ENCODE measurements at places on chromosomes 13 and 19.

DNA sequence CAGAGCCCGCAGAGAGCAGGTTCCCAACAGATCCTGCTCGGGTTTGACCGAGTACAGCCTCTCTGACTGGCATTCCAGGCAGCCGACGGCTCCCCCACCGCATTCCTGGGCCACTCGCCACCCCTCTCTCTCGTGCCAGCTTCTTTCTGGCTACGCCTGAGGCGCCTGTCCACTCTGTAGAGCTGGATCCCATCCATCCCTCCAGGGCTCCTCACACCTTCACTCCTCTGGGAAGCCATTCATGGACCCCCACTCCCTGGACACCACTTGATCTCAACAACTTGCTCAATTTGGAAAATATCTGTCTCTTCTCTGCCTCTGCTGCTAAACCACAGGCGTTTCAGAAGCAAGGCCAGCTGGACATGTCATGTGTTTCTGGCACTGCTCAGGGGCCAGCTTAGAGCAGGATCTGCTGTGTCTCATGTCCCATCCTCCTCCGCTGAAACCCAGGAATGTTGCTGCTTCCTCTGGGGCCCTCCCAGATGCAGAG lies 30.6 kb upstream of the ATP1A3 start:
- DNase-seq = no peak

GRCh38 chr13:46874006-46874405 lies 22.8 kb downstream of the HTR2A start:
- DNase-seq = no peak

DNA sequence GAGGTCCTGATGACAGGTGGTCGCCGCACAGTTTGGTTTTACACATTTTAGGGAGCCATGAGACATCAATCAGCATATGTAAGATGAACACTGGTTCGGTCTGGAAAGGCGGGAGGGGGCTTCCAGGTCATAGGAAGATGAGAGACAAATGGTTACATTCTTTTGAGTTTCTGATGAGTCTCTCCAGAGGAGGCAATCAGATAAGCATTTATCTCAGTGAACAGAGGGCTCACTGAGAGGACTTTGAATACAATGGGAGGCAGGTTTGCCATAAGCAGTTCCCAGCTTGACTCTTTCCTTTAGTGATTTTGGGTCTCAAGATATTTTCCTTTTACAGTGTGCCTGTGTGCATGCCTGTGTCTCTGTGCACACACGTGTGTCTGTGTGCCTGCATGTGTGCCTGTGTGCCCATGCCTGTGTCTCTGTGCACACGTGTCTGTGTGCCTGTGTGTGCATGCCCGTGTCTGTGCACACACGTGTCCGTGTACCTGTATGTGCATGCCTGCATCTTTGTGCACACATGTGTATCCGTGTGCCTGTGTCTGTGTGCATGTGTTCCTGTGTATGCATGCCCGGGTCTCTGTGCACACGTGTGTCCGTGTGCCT lies 35.5 kb upstream of the TMEM255B start:
- DNase-seq = no peak

GRCh38 chr13:95643936-95644598 lies 439 bp downstream of the DZIP1 start:
- DNase-seq = no peak

- DNase-seq = no peak
Observed at GRCh38 chr19:13929340-13929739, 8.9 kb downstream of the PODNL1 start.

- no peak for DNase-seq
Observed at GRCh38 chr13:76329866-76330580, 556.2 kb downstream of the KCTD12 start.

DNA sequence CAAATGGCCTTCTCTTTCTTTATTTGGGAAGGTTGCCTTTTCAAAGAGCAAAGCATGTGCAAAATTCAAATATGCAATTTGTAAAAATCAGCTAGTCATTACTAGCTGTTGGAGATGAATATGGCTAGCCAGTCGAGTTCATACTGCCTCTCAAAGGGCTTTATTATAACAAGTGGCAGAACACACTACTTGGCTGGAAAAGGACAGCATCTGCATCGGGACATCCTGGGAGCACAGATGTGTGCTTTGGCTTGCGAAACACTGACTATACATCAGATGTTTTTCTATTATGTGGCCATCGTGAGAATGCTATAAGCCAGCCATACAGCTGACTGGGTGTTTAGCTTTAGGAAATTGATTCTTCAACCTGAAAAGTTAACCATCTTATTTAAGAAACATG lies 424.2 kb downstream of the KCTD12 start:
- no peak for DNase-seq

GRCh38 chr13:50990818-50991506 lies 81.4 kb downstream of the RNASEH2B start:
- DNase-seq = no peak

DNA sequence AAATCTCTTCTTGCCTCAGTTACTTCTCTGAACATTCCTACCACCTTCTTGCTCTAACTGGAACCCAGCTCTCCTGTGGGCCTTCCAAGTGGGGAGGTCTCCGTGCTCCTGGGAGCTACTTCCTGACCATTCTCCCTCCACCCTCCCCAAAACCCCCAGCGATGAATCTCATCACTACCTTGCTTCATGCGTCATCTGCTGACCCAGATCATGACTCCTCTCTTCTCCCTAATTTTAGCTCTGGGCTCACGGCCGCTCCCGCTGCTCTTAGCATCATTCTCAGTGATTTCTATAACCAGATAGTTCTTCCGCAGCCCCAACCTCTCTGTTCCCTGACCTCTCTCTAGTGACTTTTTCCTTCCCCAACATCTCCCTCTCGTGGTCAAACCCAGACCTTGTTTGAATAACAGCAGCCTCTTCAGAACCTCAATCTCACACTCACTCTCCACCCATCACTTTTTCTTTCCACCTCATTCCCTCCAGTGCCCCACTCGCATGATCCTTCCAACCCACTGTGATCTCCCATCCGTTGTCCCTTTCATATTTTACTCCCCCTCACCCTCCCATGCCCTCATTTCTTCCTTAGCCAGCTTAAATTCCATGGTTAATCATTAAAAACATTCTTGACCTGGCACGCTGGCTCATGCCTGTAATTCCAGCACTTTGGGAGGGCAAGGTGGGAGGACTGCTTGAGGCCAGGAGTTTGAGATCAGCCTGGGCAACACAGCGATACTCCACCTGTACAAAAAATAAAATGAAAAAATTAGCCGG lies 21.8 kb downstream of the MRPS12 start:
- DNase-seq = no peak

GRCh38 chr13:42328672-42329071 lies 56.7 kb downstream of the AKAP11 start:
- no peak for DNase-seq

DNA sequence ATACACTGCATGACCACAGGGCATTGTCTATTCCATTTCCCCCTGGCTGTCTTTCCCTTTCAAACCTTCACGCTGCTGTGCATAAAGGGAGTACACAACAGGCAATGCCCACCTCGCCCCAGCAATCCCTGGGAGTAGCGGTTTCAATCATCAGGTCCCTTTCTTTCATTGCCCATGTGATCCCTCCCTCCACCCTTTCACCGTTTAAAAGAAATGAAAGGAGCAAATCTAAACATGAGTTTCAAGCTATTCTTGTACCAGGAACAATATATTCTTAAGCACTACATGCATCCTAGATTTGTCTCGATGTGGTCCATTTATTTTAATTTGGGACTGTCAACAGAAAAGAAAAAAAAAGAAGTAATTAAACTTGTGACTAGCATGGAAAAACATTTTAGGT lies 123.4 kb upstream of the ARGLU1 start:
- no peak for DNase-seq

DNA sequence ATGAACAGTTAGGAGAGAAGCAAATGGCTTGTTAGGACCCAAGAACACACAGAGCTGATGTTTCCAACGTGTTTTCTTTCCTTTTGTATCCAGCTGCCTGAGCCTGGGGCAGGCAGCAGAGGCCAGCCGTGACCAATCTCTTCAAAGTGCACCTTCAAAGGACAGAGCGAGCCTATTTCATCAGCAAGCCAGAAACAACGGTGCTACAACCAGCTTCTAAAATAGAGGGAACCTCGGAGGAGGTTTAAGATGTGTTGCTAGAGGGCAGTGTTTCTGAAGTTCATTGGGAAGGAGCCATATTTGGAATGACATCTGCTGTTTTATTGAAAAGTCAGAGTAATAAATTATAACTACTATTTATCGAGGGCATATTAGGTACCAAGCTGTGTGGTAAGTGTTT lies 56.2 kb upstream of the RFC3 start:
- no peak for DNase-seq

GRCh38 chr19:46350758-46351159 lies 3.9 kb downstream of the PPP5C start:
- no peak for DNase-seq

DNA sequence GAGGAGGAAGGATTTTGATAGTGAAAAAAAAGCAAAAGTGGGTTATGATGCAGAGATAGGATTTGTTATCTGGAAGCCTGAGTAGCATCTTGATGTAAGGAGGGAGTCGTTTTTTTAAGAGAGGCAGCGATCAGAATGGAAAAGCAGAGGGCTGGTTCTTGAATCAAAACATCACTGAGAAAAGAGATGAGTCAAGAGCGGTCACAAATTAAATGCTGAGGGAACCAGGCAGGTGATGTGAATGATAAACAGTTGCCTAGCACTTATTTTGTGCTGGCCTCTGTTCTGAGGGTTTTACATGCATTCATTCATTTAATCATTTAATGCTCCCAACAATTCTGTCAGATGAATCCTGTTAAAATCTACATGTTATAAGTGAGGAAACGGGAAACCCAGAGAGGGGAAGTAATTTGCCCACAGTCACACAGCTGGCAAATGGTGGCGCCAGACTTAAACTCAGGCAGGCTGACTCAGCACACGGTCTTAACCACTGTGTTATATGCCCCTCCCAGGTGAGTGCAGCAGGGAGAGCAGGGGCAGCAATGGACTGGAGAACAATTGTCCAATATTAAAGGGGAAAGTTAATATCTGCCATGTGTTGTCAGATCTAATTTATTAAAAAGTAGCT lies 21.4 kb downstream of the SIGLECL1 start:
- DNase-seq = no peak

DNA sequence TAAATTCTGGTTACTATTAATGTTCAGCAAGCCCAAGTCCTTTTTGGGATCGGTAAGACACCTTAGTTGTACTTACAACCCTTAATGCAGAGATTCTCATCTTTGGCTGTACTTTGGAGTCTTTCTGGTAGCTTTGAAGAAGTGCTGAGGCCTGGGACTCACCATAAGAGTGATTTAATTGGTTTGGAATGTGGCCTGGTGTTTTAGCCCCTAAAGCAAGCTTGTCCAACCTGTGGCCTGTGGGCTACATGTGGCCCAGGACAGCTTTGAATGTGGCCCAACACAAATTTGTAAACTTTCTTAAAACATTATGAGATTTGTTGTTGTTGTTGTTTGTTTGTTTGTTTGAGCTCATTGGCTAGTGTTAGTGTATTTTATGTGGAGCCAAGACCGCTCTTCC lies 215.3 kb downstream of the ZIC5 start:
- DNase-seq = no peak
